ENCODE measurements at places on chromosomes 16 and 17. TPM values are rescaled to one million over a fixed set of nuclear protein-coding genes. Genes with fewer than 3 reads are reported as not detected.

DNA sequence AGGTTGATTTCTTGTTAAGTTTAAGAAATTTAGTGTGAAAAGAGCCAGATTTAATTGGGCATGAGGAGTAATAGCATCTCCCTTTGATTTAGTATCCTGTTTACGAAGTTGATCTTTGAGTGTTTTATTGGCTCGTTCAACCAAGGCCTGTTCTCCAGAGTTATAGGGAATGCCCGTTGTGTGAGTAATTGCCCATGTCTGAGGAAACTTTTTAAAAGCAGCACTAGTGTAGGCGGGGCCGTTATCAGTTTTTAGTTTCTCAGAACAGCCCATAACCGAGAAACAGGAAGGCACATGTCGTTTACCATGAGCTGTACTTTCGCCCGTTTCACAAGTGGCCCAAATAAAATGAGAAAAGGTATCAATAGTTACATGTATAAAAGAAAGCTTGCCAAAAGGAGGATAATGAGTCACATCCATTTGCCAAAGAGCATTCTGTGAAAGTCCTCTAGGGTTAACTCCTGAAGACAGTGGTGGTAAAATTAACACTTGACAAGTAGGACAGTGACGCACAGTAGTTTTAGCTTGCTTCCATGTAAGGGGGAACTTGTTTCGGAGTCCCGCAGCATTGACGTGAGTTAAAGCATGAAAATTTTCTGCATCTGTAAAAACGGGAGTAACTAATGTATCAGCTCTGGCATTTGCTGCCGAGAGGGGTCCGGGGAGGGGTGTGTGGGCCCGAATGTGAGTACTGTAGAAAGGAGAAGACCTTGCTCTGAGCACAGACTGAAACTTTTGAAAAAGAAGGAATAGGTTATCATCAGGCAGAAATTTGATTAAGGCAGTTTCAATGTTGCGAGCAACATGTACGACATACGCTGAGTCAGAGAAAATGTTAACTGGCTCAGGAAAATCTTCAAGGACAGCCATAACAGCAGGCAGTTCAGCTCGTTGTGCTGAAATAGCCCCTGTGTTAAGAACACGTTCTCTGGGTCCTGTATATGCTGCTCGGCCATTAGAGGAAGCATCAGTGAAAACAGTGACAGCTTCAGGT lies 18.5 kb upstream of the KCTD5 start:
- no peaks in the 10 kb centered on the region for H3K27me3 ChIP-seq
- H3K4me3 ChIP-seq = no peak overlapping the region
- DNase-seq = peak; percentile 60
- no peaks in the 10 kb centered on the region for H3K4me1 ChIP-seq

DNA sequence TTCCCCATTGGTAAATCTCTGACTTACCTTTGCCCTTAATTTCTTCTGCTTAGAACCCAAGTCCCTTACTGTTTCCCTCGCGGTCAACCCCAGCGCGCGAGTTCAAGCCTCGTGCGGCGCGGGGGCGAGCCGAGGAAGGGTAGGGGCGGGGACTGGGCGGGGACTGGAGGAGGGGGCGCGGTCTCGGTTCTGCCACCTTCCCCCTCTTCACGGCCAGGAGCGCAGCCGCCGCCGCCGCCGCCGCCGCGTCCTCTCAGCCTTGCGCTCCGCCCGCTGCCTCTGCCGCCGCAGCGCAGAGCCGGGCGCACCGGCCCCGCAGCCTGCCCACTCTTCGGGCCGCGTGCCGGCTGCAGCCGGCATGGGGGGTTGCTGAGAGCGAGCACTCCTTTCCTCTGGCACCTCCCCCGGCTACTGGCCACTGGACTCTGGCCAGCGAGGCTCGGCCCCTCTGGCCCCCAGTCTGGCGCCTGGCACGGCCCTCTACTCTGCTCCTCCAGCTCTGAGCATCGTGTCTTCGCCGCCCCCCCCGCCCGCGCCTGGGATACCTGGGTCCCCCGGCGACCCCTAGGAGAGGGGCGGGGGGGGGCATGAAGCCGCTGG lies at the start of gene RAPGEFL1:
TSS of gene RAPGEFL1 (plus strand) at position 196 of the 600 bp plus-strand sequence. CDS start at position 588, 392 bp downstream.
- no peak within 1 kb of the TSS for H3K27ac ChIP-seq
- H3K4me1 ChIP-seq = peaks cover 12% of the 10 kb centered on the region
- no peaks in the 10 kb centered on the region for H3K27me3 ChIP-seq
- H3K4me3 ChIP-seq = peak within 1 kb of the TSS; percentile 44

Gene SMG6
- 14.7 TPM for polyA plus RNA-seq

Gene MMP2
- polyA plus RNA-seq = 760 TPM

Gene ACAP1
- 0.06 TPM for polyA plus RNA-seq
